ENCODE measurements at places on chromosomes 5 and 9. TPM values are rescaled to one million over a fixed set of nuclear protein-coding genes. Genes with fewer than 3 reads are reported as not detected.

PSD2 gene
- total RNA-seq: not detected

CCDC187 gene
- total RNA-seq: not detected

PGM5 gene
- total RNA-seq: not detected

C5orf58 gene
- total RNA-seq: not detected

TAL2 gene
- total RNA-seq: 0.15 TPM

RNF44 gene
- total RNA-seq: 36.8 TPM

SEMA6A gene
- total RNA-seq: 0.39 TPM

PLCXD3 gene
- total RNA-seq: 0.37 TPM

PCDHB9 gene
- total RNA-seq: 0.08 TPM

ADGRD2 gene
- total RNA-seq: not detected

NUTM2G gene
- not detected for total RNA-seq

GRXCR2 gene
- total RNA-seq: not detected

FAM221B gene
- not detected for total RNA-seq

PNPLA7 gene
- total RNA-seq: 0.76 TPM

PCDHGA2 gene
- 0.62 TPM for total RNA-seq

POLK gene
- 12.5 TPM for total RNA-seq

SPATA9 gene
- not detected for total RNA-seq
